SK-N-MC (cell line): ENCODE measurements at places on chromosomes 3 and 15.

GRCh38 chr15:72272997-72273352 is 621 bp upstream of the PARP6 start:
- DNase-seq: no peak

DNA sequence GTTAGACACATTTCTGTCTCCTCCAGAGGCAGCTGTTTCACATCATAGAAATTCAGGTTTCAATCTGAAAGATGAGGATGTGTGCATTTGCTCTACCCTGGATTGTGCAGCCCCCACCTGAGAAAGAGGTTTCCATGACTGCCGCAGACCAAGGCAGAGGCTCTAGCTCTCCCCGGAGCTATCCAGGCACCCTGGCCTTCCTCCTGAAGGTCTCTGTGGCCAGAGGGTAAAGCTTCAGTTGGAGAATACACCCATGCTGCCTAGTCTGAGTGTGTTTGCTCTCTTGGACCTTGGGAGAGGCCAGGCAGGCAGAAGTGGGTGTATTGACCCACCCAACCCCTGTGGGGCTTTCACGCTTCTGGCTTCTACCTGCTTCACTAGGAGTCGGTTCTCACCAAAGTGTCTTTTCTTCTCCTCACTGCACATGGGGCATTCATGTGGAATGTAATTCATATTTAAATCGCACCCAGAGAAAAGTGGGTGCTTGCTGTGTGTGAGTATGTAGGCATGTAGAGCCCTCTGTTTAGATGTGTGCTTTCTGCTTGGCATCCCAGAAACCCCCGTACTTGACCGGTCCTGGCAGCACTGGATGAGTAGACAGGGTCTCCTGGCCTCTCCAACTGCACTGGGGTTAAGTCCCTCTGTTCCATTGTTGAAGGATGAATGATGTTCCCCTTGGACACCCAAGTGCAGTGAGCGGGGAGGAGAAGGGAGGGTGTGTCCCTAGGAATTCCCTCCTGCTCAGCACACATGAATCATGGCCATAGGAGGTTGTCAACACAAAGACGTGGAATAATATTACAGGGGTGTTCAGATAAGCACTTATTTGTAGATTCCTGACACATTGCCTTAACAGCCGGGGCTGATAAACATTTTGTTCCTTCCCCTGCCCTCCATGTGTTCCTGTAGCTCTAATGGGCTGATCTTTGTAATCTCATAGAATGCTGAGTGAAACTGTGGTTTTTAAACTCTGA is 20.3 kb upstream of the RAB6B start:
- DNase-seq: no peak

DNA sequence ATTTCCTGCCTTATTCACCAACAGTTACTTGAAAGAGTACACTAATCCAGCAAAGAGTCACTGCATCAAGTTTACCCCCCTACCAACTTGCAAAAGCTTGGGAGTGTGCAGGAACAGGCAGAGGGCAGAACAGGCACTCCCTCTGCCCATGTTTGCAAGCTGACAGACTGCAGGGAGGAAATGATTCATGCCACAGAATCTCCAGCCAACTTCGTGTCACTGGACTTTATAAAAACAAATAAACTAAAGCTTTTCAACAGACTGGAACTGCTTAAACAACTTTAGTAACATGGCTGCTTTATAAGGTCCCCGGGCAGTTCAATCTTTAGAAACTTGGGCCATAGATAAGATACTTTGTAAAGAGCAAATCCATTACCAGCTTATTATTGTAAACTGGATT is 129.5 kb downstream of the THRB start:
- no peak for DNase-seq

GRCh38 chr15:28096670-28097431 is 2.3 kb downstream of the OCA2 start:
- DNase-seq: no peak

DNA sequence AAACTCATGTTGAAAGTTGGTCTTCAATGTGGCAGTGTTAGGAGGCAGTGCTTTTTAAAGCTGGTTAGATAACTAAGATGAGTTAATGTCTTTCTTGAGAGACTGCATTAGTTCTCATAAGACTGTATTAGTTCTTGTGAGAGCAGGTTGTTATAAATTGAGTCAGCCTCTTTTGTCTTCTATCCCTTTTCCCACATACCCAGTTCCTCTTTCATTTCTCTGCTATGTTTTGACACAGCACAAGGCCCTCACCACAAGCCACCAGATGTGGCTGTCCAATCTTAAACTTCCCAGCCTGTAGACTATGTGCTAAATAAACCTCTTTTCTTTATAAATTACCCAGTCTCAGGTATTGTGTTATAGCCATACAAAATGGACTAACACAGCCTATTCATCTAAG is 94.6 kb upstream of the SNTN start:
- DNase-seq: no peak

GRCh38 chr15:94509259-94509658 is 277.9 kb downstream of the MCTP2 start:
- DNase-seq: no peak

GRCh38 chr3:57094575-57094974 is 34.1 kb downstream of the SPATA12 start:
- no peak for DNase-seq

DNA sequence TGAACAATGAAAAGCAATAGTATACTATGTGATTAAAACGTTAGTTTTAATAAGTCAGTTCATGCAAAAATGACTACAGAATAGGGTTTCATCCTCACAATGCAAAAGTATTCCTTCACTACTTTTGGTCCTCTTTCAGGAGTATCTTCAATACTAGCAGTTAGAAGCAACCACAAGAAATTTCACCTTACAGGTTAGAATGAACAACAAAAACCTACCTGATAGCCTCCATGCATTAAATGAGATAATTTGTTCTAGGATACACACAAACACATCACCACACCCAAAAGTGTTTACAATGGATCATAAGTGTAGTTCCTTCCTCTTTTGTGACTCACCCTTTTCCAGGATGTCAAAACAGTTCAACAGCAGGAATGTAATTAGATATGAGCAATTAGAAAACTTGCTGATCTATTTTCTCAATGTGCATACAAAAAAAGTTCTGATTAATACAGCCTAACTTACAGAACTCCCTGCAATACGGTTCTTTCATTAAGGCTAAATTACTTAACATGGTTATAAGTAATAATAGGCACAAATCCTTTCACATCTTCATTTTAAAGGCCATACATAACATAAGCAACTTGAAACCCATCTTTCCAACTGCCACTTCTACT is 21.6 kb downstream of the UACA start:
- DNase-seq: no peak

DNA sequence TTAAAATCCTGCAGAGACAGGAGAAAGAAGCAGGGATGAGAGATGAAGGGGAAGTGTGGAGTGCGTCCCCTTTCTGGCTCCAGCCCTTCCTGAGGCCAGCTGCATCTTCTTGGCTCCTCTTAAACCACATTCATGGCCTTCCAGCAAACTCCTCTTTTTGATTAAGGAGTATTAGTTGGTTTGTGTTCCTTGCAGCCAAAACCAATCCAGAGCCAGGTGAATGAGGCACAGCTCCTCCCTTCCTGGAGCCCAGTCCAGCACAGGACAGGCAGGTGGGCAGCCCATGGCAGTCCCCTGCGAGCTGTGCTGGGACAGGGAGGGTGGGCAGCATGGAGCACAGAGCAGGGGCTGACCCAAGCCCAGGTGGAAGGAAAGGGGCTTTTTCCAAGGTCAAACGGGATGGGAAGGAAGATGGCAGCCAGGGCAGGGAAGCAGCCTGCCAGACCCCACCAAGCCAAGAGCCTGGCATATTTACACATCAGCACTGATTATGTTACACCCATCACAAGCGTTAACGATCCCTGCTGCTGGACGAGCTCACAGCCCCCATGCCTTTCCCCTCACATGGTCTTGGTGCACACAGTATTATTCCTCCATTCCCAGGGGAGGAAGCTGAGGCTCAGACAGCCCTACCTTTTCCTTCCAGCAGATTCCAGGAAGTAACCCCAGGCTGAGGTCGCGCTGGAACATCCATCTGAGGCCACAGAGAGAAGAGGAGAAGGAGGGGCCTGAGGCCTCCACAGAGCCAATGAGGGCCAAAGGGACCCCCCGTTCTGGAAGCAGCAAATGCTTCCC is 175.6 kb downstream of the SMAD6 start:
- DNase-seq: no peak

DNA sequence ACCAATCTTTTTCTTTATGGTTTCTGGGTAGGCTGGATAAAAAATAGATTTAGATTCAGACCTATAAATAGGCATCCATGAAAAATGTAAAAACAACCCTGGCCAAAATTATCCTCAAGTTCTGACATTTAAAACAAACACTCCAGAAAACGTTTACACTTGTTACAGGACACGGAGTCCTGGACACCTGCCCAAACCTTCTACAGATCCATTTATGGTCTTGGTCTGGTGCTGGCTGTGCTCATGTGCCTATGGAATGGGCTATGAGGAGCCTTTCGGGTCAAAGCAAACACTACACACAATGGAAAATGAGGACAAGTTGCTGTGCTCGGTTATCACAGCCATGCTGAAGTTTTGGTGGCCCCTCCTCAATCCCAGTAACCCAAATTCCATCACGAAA is 108.1 kb downstream of the PDZRN3 start:
- no peak for DNase-seq

DNA sequence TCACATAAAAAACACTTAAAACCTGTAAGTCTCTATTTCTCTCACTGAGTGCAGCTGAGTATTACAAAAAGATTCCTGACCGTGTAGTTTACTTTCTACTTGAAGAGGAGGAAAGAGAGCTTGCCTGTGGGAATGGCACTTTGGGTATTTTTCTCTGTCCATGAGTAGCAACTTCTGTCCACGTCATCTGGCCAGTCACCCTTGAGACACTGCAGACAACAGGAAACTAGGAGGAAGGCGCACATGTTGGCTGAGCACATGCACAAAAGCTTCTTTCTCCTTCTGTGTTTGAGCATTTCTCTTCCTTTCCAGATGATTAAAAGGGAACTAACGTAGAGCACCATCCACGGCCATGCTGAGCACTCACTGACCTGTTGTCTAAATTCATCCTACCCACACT is 19.7 kb downstream of the STARD5 start:
- no peak for DNase-seq

- no peak for DNase-seq
Observed at GRCh38 chr3:4693620-4694019, 200.5 kb downstream of the ITPR1 start.

- DNase-seq: no peak
Observed at GRCh38 chr3:102378216-102378615, 56.6 kb upstream of the ZPLD1 start.

GRCh38 chr15:41967506-41968206 is 4.7 kb downstream of the EHD4 start:
- DNase-seq: no peak

GRCh38 chr3:13455644-13456043 is 24.5 kb upstream of the HDAC11 start:
- DNase-seq: no peak

- no peak for DNase-seq
Observed at GRCh38 chr3:192042116-192042515, 581.2 kb downstream of the PYDC2 start.

DNA sequence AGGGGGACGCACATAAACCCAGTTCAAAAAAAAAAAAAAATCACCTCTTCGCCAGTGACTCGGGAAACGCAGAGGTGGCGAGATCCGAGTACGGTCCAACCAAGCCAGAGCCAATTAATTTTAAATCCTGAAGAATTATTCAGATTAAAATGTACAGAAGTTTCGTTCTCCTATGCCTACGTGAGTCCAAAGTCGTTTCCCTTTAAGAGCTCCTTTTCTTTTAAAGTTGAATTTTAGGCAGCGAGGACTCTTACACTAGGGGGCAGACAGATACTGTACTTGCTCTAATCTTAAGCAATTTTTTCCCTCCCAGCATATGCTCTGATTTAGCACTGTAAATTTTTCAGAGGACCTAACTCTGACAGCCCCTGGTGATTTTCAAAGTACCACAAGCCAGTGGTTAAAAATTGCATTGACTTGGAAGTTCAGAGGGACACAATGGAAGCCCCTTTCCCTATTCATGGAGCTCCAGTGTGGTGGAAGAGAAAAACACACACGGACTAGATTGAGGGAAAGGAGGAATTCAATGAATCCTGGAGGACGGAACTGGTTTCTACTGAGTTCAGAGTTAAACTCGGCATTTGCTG is 3.3 kb upstream of the NR2F2 start:
- DNase-seq: peak; percentile 83

- no peak for DNase-seq
Observed at GRCh38 chr15:95840004-95840403, 490.5 kb upstream of the NR2F2 start.

DNA sequence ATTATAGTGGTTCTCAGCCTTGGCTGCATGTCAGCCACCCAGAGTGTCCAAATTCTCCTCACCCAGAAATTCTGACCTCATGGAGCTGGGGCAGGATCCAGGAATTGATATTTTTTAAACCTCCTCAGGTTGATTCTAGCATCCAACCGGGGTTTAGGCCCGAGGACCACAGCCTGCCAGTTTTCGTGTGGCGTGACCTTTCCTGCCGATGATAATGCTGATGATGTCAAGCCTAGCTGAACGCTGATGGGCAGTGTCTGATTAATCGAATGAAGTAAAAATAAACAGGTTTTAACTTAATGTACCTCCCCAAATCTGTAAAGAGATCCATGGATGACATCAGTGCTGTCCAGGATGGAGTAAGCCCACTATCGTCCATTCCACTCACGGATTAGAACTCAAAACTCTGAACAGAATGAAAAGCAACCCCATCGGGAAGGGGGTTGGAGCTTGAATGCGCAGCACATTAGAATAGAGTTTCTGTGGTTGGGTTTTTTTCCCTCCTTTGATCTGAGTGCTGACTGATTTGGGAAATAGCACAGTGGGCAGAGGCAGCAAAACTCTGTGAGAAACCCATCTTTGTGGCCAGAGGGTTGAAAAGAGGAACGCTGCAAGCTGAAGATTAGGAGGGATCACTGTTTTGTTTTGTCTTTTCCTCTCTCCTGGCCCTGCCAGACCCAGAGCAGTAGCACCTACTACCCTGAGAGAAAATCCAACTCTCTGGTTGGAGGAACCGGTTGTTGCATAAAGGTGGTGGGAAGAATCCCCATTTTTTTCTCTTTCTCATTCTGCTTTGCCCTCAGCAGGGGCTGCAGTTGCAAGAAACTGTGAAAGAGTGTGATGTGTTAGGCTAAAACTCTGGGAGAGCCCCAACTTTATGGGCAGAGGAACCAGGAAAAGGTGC is 153.9 kb downstream of the APBA2 start:
- DNase-seq: no peak

DNA sequence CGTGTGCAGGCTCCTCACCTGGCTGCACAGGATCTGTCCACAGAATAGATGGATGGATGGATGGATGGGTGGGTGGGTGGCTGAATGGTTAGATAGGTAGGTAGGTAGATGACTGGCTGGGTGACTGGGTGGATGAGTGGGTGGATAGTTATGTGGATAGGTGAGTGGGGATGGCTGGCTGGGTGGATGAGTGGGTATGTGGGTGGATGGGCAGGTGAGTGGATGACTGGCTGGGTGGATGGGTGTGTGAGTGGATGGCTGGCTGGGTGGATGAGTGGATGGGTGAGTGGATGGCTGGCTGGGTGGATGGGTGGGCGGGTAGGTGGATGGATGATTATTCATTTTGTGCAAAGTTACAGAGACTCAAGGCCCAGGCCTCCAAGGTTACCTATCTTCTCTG is 172.9 kb upstream of the CTDSPL start:
- no peak for DNase-seq

- no peak for DNase-seq
Observed at GRCh38 chr15:67358812-67359211, 104.2 kb downstream of the IQCH start.
